Left renal pelvis (tissue), 4 donors: ENCODE measurements at places on chromosomes 7 and 10. TPM values are rescaled to one million over a fixed set of nuclear protein-coding genes. Genes with fewer than 3 reads are reported as not detected.

Gene EN2
- 0.23 TPM for polyA plus RNA-seq

Gene OPN4
- polyA plus RNA-seq = not detected

Gene PON1
- 0.95 TPM for polyA plus RNA-seq

Gene BMPER
- 25.3 TPM for polyA plus RNA-seq

Gene SLC13A1
- polyA plus RNA-seq = 21.4 TPM

Gene CLDN4
- polyA plus RNA-seq = 3.7 TPM

Gene GCK
- polyA plus RNA-seq = 2.7 TPM

Gene PDK4
- polyA plus RNA-seq = 19.6 TPM

Gene PTPRZ1
- 6.3 TPM for polyA plus RNA-seq

Gene STEAP1
- polyA plus RNA-seq = 12.8 TPM

Gene FKBP9
- polyA plus RNA-seq = 127 TPM

Gene MSANTD7
- polyA plus RNA-seq = 16.9 TPM

Gene ADAM8
- 2.2 TPM for polyA plus RNA-seq

Gene IL6
- not detected for polyA plus RNA-seq

Gene UNC5B
- 49.6 TPM for polyA plus RNA-seq

Gene OR2A1
- 1.0 TPM for polyA plus RNA-seq

Gene GPR15LG
- 1.0 TPM for polyA plus RNA-seq

Gene CYP2E1
- 2.3 TPM for polyA plus RNA-seq

Gene SMKR1
- 0.86 TPM for polyA plus RNA-seq

Gene ADAM12
- polyA plus RNA-seq = 100 TPM

Gene OR2A7
- 18.4 TPM for polyA plus RNA-seq

Gene TCTN3
- 81.2 TPM for polyA plus RNA-seq

Gene CYP3A7
- polyA plus RNA-seq = 0.66 TPM

Gene EPC1
- 74.5 TPM for polyA plus RNA-seq

Gene AMPH
- 18.8 TPM for polyA plus RNA-seq

Gene MOGAT3
- 0.10 TPM for polyA plus RNA-seq

Gene CTAGE4
- polyA plus RNA-seq = 19.3 TPM
